Cortex of kidney (tissue), 1 donor: ENCODE measurements at places on chromosomes 7 and 10.

GRCh38 chr7:84611391-84611790, 416.8 kb upstream of the SEMA3A start:
- no peak for DNase-seq

- no peak for DNase-seq
Observed at GRCh38 chr10:132460691-132461090, 63.7 kb downstream of the PWWP2B start.

DNA sequence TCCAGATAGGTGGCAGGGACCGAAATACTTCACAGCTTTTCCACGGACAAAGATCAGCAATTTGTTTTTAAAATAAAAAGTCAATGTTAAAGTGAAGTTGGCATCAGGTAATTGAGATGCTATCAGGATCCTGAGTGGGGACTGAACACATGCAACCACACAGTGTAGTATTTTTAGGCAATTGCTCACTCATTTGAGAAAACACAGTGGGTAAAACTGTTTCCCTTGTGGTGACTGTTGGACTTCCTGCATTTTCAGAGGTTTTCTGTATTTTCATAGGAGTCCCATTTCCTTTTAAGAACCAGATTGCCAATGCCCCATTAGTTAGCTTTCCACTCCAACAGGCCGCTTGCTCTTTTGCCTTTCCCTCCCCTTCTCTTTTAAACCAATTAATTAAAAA, 159.5 kb upstream of the ZNF32 start:
- no peak for DNase-seq

- DNase-seq = no peak
Observed at GRCh38 chr10:132418527-132419416, 21.8 kb downstream of the PWWP2B start.

- DNase-seq = no peak
Observed at GRCh38 chr10:576130-576465, 113.4 kb downstream of the DIP2C start.

DNA sequence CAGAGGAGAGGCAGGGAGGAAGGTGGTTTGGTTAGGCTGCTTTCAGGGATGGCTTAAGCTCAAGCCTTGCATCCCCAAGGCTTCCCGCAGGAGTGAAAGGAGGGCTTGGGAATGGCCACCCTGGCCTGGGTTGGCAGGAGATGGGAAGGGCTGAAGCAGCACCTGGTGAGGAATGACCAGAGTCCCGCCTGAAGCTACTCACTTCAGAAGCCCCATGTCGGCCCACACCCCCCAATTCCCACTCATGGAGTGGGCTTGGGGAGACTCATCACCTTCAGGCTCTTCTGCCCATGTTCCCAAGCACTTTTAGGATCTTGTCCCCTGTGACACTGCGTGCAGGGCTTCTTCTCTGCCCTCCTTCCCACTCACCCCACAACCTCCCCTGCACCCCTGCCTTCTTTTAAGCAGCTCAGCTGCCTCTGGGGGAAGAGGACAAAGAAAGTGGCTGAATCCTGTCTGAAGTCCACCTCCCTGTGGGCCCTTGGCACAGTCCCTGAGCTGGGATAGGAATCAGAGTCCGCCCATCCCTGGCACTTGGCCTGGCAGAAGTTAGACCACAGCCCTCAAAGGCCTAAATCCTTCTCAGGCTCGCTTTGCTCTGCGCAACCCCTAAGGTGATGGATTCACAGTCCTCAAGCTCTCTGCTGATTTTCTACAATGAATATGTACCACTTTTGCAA, 16.5 kb downstream of the RGR start:
- no peak for DNase-seq

DNA sequence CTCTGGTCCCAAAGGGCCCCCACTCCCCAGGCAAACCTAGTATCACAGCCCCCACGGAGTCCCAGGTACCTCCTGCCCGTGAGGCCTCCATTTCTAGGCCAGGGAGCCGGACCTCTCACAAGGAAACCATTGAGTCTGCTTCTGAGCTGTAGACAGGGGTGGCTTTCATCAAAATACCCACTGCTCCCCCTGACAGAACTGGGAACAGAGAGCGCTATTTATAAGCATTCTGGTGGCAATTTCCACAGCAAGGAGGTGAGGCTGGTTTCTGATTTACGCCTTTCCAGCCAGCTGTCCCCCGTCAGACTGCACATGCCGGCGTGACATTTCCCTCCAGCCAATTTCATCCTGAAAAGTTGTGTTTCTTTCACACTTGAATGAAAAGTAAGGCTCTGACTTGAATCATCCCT, 407.5 kb upstream of the PRKCQ start:
- DNase-seq = no peak

GRCh38 chr7:120992272-120992964, 3.9 kb downstream of the CPED1 start:
- no peak for DNase-seq

DNA sequence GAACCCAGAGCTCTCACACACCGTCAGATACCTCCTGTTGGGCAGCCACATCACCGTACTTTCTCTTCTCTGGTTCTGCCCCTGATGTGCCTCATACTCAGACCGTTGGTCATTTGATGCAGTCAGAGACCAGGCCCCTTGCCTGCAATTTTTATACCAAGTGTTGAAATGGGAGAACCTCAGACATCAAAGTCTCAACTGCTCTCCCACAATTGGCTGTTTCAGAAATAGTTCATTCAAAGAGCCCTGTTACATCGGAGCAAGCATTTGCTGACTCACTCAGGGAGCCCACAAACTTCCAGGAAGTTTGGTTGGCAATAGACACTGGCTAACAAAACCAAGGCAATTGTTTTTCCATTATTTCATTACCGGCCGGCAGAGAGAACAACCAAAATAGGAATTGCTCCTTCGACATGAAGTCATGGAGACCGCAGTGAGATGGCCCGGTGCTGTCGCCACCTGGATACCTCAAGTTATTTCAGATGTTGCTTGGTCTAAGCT, 33.5 kb upstream of the ADAM12 start:
- DNase-seq = no peak

GRCh38 chr10:84715911-84716310, 387.5 kb downstream of the CCSER2 start:
- DNase-seq = no peak

GRCh38 chr7:5421714-5422395, 1.8 kb downstream of the TNRC18 start:
- DNase-seq = no peak

DNA sequence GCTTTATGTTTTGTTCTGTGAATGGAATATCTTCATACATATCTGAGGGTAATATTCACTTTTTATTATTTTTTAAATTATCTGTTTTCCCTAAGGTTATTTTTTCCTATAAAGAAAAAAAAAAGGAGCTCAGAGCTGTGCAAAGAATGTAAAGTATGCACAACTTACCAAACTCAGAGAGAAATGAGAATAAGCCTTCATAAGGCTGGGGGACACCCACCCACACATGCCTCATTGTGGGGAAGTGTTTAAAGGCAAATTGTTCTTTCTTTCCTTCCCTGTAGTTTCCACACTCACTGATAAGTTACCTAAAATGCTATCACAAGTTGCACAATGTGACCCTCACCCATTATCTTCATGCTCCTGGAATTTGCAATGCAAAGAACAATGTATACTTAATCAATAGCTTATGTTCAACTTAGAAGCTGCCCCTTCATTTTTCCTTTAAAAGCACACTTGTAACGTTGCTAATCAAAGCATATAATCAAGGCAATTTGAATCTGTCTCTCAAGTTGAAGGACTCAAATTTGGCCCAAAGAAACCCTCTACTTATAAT, 108.1 kb downstream of the GNAT3 start:
- no peak for DNase-seq

GRCh38 chr7:42236976-42237810, at the start of gene GLI3:
Gene GLI3, minus strand, starts transcription at chr7:42237209. Its CDS starts 13,956 bp downstream, at chr7:42223253.
- no peak for DNase-seq

DNA sequence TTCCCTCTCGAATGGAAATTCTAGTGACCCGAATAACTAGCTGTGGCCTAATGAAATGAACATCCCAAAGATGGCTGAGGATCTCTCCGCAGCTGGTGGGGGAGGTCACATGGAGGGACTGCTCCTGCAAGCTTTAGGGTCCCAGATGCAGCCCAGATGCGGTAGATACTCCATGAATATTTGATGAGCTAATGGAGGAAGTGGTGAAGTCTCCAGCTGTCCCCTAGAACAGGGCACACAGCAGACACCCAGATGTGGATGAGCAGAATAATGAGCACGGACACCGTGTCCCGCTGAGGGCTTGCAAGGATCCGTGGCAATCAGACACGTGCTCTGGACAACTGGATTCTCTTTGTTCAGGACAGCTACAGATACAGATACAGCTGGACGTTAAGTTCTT, 59.2 kb downstream of the DENND2A start:
- DNase-seq = no peak

- no peak for DNase-seq
Observed at GRCh38 chr7:112986256-112987031, 100.2 kb downstream of the GPR85 start.

DNA sequence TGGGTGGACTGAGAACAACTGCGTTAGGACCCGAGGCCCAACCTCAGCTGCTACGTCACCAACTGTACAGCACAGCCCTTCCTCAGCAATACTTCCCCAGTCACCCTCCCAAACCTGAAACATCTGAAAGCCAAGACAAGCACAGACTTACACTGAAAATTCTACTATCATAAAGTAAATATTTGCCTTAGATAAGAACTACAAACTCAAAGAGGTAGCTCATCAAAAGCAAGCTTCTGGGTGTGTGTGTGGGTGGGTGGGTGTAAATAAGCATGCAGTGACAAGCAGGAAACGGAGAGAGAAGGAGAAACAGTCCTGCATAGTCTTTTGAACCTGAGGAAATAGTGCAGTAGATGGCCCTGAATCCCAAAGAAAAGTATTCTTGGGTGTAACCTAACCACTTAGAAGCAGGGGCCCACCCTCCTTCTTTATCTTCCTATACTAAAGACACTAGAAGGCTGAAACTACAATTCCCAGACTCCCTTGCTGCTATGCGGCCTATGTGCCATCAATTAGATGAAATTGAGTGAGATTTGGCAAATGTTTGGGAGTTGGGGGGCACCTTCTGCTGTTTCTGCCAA, 18.7 kb downstream of the SLC25A13 start:
- no peak for DNase-seq

- no peak for DNase-seq
Observed at GRCh38 chr7:103809229-103809994, 180.0 kb downstream of the RELN start.

GRCh38 chr10:77361831-77362230, 275.8 kb downstream of the KCNMA1 start:
- no peak for DNase-seq

DNA sequence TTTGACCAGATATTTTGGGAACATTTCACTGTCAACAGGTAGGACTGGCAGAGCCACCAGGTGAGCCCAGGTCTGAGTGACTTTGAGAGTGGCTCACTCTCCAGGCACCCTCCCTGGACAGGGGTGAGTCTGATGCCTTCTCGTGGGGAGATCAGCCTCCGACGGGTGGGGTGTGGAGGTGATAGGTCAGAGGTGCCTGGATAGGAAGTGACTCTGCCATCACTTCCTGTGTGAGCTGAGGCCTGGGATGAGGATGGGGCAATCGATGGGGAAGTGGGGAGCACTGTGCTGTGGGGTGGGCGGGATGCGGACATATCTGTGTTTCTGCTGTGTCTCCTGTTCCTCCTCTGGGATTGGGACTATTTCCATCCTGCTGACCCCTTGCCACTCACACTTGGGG, 34.6 kb downstream of the IFT22 start:
- no peak for DNase-seq

- DNase-seq = no peak
Observed at GRCh38 chr10:102633287-102633686, 11.0 kb upstream of the TRIM8 start.

DNA sequence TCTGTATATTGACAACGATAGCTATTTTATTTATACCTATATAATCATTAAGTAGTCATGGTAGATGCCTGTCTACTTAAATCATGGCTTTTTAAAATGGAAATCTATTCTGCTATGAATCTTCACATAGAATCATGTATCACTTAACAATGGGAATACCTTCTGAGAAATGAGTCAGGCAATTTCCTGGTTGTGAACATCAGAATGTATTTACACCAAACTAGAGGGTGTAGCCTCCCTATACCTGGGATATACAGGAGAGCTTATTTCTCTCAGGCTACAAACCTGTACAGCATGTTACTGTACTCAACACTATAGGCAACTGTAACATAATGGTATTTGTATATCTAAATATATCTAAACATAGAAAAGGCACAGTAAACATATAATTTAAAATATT, 502.3 kb downstream of the ZWINT start:
- DNase-seq = no peak

DNA sequence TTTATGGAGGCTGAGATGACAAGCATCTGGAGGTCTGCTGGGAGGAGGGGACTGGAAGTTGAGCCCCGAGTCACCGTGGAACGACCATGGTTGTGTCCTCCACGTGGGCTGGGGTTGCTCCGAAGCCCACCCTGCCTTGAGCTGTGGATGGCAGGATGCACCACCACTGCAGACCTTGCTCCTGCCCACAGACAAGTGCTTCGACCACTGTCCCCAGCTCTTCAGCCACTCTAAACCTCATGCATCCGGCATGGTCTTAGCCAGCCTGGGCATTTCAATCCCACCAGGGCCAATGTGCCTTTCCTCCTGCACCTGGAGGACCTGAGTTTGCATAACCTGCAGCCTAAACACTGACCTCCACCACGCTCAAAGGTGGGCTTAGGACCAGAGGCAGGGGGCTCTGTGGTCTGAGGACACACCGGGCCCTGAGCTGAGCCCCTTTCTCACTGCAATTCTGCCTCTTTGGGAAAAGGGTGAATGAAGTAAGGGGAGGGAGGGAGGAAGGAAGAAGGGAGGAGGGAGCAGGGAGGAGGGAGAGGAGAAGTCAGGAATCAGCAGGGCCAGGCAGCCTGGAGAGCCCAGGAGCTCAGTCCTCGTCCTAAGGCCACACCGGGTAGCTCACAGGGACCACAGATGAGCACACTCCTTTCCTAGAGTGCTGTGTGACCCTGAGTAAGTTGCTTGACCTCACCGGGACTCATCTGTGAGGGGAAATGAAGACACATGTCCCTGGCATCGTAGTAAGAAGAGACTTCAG, 44.8 kb upstream of the DNAAF5 start:
- DNase-seq = no peak

- DNase-seq = no peak
Observed at GRCh38 chr7:133678137-133678814, 425.4 kb downstream of the EXOC4 start.

GRCh38 chr7:108002726-108003598, at the start of gene LAMB1:
Gene LAMB1, minus strand, starts transcription at chr7:108003161. Its CDS starts 276 bp downstream, at chr7:108002885.
- DNase-seq = peak; percentile 17

DNA sequence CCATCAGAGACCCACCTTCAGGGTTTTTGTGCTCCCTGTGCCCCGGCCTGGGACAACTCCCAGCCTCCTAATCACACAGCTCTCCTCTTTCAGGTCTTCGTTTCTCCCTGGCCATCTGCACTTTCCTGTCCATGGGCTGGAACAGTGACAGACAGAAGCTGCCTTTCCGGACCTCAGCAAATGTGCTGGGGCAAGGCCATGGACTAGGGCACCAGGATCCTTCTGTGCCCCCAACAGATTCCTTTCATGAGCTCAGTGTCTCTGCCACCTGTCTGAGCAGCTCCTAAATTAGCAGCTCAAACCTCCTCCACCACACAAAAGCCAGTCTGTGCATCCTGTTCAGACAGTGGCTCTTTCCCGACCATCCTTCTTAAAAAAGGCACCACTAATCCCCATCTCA, 41.9 kb upstream of the FRMD4A start:
- DNase-seq = no peak

GRCh38 chr10:44511166-44511565, 126.3 kb upstream of the CXCL12 start:
- no peak for DNase-seq

- DNase-seq = no peak
Observed at GRCh38 chr10:70809011-70809611, 6.6 kb upstream of the SGPL1 start.

GRCh38 chr10:4008676-4009382, 223.8 kb upstream of the KLF6 start:
- DNase-seq = no peak

GRCh38 chr10:20033476-20033875, 217.2 kb downstream of the PLXDC2 start:
- DNase-seq = no peak
